MV-4-11 (cell line): ENCODE measurements at places on chromosomes 6 and 20.

- DNase-seq = peak; percentile 37
Measured at GRCh38 chr20:41047975-41048305, 19.3 kb downstream of the TOP1 start.

- DNase-seq = peak; percentile 40
Measured at GRCh38 chr6:2020909-2021308, 224.5 kb downstream of the GMDS start.

DNA sequence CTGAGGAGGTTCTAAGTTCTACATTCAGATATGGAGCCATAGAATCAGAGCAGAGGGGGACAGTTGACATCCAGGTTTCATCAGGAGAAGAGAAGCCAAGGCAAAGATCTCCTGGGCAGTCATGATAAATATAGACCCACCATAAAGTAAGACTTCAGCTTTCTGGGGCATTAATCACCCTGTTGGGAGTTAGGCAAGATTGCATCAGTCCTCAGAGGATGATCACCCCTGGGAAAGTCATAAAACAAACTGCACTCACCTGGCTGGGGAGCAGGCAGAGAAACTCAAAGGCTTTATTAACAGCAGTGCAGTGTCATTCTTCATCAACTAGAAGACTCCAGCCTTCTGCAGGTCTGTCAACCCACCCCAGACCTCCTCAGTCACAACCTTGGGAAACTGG is 301.3 kb upstream of the JARID2 start:
- peak; percentile 15 for DNase-seq

DNA sequence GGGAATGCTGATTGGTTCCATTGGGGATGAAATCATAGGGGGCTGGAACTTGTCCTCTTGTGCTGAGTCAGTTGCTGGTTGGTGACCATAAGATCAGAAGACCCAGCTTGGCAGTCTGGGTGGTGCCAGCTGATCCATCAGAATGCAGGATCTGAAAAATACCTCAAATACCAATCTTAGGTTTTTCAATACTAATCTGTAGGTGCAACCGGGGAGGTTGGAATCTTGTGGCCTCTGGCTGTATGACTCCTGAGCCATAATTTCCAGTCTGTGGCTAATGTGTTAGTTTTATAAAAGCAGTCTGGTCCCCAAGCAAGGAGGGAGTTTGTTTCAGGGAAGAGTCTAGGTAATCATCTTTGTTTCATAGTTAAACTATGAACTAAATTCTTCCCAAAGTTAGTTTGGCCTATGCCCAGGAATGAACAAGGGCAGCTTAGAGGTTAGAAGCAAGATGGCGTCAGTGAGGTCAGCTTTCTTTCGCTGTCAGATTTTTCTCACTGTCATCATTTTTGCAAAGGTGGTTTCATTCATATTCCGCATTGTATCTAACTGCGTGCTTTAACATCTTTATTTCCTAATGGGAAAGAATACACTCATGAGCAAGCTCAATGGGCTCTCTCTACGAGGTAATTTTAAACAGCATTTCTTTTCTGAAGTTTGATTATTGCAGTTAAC is 2.0 kb downstream of the ARMH2 start:
- no peak for DNase-seq

GRCh38 chr6:95511404-95511803 is 65.9 kb upstream of the MANEA start:
- no peak for DNase-seq

DNA sequence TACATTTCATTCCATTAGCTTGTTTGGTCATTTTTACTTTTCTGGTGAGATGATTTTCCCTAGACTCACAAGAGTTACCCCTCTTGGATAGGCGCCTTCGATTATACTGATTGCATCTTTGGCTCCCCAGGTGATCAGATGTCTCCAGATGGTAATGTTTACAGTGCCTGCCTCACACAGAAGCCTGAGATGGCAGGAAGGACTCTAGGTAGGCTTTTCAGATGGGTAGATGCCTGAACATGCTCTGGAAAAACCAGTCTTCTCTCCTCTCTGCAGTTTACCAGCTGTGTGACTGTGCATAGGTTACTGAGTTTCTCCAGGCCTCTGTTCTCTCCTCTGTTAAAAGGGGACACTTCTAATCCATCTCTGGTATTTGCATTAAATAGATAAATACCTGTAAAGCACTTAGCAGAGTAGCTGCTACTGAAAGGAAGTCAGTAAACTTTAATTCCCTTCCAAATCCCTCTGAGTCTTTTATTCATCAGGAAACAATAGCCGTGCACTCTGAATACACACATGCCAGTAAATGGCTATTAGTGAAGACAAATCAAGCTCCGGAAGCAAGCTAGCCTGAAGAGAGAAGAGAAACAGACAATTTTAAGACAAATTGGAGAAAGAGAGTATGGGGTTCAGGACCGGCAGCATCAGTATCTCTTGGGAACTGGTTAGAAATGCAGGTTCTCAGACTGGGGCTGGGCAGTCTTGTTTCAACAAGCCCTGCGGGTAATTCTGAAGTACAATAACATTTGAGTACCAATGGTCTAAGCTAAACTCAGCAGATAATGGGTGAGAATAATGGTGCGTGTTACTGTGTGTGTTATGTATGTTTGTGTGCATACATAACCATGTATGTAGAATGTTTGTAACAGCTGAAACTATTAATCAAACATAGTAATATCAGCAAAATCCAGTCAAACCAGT is 139.4 kb downstream of the UST start:
- DNase-seq = no peak

DNA sequence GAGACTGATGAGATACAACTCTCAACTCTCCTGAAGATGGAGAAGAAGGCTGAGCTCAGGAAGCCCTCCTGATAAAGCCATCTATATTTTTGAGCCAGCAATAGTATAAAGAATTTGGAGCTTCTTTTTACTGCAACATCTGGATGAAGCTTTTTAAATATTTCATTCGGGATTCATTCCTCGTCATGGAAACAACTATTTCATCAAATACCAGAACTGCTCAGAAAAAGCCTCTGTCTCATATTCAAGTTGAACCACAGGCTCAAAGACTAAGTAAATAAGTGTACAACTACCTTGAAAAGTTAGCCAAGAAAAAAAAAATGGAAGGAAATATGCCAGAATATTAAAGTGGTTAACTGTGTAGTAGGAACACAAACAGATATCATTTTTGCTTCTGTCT is 37.8 kb downstream of the PTPRT start:
- DNase-seq = no peak

- DNase-seq = no peak
Measured at GRCh38 chr6:21666853-21667681, 73.5 kb downstream of the SOX4 start.

GRCh38 chr6:37242429-37243052 is 15.0 kb upstream of the TBC1D22B start:
- DNase-seq = peak; percentile 60

DNA sequence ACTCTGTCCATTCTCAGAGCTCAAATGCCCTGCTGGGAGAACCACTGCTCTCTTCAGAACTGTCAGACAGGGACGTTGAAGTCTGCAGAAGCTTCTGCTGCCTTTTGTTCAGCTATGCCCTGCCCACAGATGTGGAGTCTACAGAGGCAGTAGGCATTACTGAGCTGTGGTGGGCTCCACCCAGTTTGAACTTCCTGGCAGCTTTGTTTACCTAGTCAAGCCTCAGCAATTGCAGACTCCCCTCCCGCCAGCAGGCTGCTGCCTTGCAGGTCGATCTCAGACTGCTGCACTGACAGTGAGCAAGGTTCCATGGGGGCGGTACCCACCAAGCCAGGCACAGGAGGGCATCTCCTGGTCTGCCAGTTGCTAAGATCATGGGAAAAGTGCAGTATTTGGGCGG is 21.8 kb upstream of the UFL1 start:
- no peak for DNase-seq

DNA sequence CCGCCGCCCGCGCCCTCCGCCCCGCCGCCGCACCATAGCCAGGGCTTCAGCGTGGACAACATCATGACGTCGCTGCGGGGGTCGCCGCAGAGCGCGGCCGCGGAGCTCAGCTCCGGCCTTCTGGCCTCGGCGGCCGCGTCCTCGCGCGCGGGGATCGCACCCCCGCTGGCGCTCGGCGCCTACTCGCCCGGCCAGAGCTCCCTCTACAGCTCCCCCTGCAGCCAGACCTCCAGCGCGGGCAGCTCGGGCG is 1.5 kb downstream of the FOXC1 start:
- no peak for DNase-seq

GRCh38 chr6:37531437-37532036 is 31.8 kb upstream of the CCDC167 start:
- DNase-seq = no peak

DNA sequence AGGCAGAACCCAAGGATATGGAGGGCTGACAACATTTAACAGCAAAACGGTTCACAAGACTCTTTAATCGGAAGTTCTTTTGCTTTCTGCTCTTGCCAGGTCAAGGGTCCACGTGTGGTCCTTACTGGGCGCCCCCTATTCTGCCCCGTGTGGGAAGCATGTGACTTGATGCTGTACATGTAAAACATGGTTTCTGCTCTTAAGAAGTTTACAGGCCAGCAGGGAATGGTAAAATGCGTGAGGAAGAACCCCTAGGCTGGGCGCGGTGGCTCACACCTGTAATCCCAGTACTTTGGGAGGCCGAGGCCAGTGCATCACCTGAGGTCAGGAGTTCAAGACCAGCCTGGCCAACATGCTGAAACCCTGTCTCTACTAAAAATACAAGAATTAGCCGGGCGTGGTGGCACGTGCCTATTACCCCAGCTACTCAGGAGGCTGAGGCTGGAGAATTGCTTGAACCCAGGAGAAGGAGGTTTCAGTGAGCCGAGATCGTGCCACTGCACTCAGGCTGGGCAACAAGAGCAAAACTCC is 19.3 kb downstream of the ZNF217 start:
- DNase-seq = no peak

DNA sequence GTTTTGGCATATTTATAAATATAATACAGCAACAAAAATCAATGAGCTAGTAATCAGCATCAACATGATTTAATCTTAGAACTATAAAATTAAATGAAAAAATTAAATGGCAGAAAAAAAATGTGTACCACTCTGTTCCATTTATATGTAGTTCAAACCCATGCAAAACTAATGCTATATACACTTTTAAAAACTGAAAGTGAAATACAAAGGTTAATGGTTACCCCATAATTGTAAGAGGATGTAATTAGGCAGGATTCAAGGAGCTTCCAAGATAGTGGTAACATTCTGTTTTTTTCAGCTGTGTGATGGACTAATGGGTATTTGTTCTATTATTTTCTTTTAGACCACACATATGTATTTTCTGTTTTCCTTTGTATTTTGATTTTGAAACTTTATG is 492.1 kb downstream of the UTRN start:
- no peak for DNase-seq

- DNase-seq = no peak
Measured at GRCh38 chr6:134721060-134721405, 228.9 kb downstream of the ALDH8A1 start.

DNA sequence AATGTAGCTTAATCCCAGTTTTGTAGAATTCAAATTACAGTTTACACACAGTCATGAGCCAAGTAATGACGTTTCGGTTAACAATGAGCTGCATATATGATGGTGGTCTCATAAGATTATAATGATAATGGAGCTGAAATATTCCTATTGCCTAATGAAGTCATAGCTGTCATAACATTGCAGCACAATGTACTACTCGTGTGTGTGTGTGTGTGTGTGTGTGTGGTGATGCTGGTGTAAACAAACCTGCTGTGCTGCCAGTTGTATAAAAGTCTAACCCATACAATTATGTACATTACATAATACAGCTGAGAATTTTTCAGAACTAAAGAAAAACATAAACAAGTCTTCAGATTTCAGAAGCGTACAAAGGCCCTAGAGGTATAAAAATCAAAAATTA is 66.7 kb upstream of the ARID1B start:
- DNase-seq = no peak

DNA sequence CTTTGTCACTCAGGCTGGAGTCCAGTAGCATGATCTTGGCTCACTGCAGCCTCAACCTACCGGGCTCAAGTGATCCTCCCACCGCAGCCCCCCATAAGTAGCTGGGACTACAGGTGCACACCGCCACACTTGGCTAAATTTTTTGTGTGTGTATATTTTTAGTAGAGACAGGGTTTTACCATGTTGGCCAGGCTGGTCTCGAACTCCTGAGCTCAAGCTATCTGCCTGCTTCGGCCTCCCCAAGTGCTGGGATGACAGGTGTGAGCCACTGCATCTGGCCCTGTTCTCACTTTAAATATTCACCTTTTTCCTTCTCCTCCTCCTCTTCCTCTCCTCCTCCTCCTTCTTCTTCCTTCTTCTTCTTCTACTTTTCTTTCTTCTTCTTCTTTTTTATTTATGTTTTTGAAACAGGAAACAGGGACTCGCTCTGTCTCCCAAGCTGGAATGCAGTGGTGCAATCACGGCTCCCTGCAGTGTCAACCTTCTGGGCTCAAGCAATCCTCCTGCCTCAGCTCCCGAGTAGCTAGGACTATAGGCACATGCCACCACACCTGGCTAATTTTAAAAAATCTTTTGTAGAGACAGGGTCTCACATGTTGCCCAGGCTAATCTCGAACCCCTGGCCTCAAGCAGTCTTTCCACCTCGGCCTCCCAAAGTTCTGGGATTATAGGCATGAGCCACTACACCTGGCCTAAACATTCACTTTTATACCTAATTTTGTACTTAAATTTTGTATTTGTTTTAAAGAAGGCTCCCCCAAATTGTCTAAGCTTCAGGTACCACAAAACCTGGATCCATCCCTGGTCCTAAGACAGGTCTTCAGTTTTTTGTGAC is 47.2 kb upstream of the NCOA3 start:
- no peak for DNase-seq

DNA sequence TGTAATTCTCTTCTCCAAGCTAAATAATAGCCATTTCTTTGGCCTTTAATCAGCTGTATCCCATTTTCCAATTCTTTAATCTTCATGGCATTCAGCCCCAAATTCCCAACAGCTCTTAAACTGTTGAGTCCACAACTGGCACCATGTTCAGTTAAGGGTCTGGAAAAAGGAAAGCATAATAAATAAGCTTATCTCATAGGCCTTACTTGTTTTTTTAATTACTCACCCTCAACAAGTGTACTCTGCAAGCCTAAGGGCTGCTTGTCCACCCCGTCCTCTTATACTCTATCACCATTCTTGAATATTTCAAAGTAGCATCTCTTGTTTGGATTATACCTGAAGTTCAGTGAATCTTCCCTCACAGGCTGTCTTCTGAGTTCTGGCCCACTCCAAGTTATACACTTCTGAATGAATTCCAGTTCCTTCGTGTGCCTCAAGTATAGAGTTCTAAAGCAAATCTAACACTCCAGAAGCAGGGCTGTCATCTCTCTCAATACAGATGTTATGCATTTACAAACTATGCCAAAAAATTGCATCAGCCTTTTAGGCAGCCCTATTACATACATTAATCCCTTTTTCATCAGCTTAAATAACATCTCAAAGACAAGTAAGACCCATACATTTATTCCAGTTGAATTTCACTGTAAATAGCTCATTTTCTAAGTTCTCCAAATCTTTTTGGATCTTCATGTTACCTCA is 98.7 kb downstream of the COL21A1 start:
- DNase-seq = no peak

DNA sequence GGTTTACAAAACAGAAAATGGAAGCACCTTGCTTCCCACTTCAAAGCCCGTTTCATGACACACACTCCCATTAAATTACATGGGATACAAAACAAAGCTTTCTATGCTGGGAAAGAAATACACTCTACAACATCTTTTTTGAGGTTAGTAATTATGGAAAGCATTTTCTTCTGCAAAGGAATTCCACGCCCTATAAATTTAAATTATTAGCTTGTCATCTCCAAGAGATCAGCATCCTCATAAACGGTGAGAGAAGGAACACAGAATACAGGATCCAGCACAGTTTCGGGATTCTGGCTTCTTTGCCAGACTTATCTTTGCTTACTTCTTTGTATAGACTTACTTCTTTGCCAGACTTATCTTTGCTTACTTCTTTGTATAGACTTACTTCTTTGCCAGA is 1.3 kb upstream of the SMPDL3A start:
- no peak for DNase-seq
